Peyer's patch (tissue), 4 donors: ENCODE measurements at places on chromosomes 3 and 15. TPM values are rescaled to one million over a fixed set of nuclear protein-coding genes. Genes with fewer than 3 reads are reported as not detected.

DNA sequence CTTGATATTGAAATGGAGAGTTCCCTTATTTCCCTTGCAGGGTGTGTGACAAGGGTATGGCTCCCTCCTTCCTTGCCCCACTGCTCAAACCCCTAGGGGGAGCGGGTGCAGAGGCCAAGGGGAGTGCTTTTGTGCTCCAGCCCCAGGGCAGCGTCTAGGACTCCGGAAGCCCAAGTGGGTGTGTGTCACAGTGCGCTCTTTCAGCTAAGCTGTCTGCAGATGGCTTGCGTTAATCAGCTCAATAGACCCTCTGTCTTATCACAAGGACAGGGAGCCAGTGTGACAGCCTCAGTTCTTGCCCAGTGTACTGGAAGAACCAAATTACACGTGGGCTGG is 523.6 kb upstream of the LMCD1 start:
- H3K36me3 ChIP-seq = no peaks in the 10 kb centered on the region
- DNase-seq = no peak
- no peaks in the 10 kb centered on the region for H3K27me3 ChIP-seq
- H3K27ac ChIP-seq = no peak overlapping the region

DNA sequence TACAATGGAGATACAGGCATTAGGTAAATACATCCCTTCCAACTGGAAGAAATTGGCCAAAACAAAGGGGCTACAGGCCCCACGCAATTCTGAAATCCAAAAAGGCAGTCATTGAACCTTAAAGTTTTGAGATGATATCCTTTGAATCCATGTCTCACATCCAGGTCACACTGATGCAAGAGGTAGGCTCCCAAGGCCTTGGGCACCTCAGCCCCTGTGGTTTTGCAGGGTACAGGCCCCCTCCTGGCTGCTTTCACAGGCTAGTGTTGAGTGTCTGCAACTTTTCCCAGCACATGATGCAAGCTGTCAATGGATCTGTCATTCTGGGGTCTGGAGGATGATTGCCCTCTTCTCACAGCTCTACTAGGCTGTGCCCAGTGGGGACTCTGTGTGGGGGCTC is 766.7 kb downstream of the ZBBX start:
- no peak overlapping the region for H3K27ac ChIP-seq
- DNase-seq = no peak
- H3K36me3 ChIP-seq = no peaks in the 10 kb centered on the region
- no peaks in the 10 kb centered on the region for H3K27me3 ChIP-seq
- H3K4me3 ChIP-seq = no peak overlapping the region
- no peaks in the 10 kb centered on the region for H3K4me1 ChIP-seq

GRCh38 chr3:187922704-187923416 is 177.6 kb upstream of the BCL6 start:
- H3K36me3 ChIP-seq = no peaks in the 10 kb centered on the region
- H3K4me3 ChIP-seq = no peak overlapping the region
- H3K4me1 ChIP-seq = peaks cover 7% of the 10 kb centered on the region
- no peaks in the 10 kb centered on the region for H3K27me3 ChIP-seq
- no peak overlapping the region for H3K27ac ChIP-seq
- DNase-seq = no peak

GRCh38 chr3:45105855-45106671 is 40.1 kb downstream of the CDCP1 start:
- H3K27me3 ChIP-seq = no peaks in the 10 kb centered on the region
- H3K27ac ChIP-seq = no peak overlapping the region
- no peak for DNase-seq
- no peak overlapping the region for H3K4me3 ChIP-seq

DNA sequence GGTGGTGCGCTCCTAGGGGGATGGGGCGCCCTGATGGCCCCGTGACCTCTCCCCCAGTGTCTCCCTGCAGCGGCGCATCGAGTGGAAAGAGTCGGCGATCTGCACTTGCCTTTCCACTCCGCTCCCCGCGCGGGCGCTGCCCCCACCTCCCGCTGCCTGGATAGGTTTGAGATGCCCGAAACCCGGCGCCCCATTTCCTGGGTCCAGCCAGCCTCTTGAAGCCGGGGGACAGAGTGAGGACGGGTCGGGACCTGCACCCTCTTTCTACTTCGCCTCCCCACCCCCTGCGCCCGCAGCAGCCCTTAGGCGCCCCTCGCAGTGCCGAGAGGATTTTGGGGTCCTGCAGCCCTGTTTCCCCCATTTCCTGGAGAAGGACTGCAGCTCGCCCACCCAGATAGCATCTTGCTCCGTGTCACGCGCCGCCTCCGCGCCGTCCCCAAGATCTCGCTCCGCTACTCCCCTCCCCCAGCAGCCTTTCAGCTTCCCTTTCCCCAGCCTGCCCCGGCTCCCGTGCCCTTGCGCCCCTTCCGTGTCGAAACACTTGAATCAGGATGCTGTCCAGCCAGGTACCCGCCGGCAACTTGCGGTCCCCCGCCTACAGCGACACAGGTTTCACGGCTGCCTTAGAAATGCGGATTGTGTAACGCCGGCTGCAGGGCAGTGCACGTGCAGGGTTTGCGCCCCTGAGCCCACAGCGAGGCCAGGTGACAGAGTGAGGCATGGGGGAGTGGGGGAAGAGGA is 519 bp downstream of the ABHD6 start:
- peak; percentile 83 for DNase-seq
- no peaks in the 10 kb centered on the region for H3K27me3 ChIP-seq
- H3K4me3 ChIP-seq = peak overlapping the region; percentile 90

DNA sequence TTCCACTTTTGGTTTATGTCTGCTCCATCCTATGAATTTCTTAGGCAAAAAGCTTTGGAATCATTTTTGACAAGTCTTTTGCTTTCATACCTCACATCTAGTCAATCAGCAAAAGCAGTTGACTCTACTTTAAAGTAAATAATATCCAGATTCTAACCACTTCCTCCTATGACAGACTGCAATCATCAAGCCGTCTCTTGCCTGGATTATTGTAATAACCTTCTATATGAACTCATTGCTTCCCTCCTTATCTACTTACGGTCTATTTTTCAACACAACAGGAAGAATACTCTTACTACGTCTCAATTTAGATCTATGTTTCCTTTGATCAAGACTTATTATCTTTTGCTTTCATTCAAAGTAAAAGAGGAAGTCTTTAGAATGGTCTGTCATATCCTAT is 20.7 kb downstream of the CLDN1 start:
- no peak overlapping the region for H3K4me3 ChIP-seq
- H3K27ac ChIP-seq = no peak overlapping the region
- no peaks in the 10 kb centered on the region for H3K27me3 ChIP-seq

DNA sequence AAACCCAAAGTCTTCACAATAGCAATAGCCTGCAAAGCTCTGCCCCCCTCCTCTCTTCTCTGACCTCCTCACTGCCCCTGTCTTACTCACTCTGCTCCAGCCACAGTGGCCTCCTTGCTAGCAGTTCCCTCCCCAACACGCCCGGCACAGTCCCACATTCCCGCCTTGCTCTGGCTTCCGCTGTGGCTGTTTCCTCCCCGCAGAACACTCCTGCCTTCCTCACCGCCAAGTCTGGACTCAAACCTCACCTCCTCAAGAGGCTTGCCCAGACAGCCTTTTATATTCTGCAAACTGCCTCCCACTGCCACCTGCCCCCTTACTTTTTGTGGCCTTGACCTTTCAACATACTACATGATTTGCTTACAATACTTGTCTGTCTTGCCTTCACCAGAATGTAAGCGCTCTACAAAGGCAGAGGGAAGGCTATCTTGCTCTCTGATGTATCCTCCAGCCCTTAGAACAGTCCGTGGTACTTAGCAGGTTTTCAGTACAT is 406 bp upstream of the MPI start:
- no peaks in the 10 kb centered on the region for H3K4me1 ChIP-seq
- no peak for DNase-seq
- H3K36me3 ChIP-seq = no peaks in the 10 kb centered on the region
- H3K4me3 ChIP-seq = peak overlapping the region; percentile 61
- peak overlapping the region; percentile 90 for H3K27ac ChIP-seq

CHRFAM7A gene
- not detected for total RNA-seq

BSN gene
- total RNA-seq = 0.18 TPM

VGLL4 gene
- 66.7 TPM for total RNA-seq

ARHGEF26 gene
- total RNA-seq = 19.0 TPM
